ENCODE measurements at places on chromosomes 7 and 10.

DNA sequence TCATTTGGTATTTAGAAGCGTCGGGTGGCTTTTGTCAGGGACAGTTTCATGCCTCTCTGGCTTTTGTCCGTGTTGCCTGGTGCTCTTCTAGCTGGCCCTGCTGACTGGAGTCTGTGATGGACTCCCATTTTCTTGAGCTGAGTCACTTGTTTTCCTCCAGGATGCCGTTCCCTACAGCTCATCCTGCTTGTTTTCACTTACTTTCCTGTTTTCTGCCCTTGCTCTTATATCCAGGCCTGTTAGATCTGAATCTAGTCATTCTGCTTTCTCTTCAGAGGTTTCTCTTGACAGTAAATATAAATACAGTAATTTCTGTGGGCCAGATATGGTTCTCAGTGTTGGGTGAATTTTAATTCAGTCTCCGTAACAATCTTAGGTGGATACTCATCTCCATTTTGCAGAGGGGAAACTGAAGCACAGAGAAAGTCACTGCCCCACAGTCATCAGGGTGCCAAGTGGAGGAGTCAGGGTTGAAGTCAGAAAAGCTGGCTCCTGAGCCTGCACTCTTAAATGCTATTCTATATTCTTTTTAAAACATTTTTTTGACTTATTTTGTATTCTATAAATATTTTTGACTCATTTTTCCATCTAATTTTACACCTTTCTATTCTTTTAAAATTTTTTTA, 85.4 kb downstream of the CCNY start:
- DNase-seq: peak; percentile 62

- DNase-seq: no peak
These were observed 94.2 kb downstream of the NKX6-2 start for GRCh38 chr10:132691711-132692153.

DNA sequence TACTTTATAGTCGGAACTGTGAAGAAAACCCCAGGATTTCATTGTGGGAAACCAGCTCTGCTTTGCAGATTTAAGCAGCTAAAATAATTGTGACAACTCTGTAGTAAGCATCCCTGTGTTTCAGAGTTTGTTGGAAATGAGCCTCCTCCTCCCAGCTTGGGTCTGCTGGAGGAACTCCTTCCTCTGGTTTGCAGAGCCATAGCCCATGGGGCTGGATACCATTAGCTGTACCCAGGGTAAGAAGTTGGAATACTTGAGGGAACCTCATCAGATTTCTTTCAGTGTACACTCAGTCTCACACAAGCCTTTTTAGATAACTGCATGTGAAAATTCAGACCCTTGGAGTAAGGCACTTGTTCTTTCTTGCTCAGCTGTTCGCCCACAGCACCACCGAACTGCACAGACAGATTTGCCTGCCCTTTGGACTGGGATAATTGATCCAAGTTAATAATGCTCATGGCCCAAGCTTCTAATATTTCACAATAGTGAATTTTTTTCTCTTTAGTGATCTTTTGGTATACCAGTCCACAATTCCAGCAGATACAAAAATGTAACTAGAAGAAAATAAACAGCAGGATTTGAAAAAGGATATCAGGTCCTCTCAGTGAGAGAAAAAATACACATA, 467.4 kb upstream of the FZD8 start:
- no peak for DNase-seq

DNA sequence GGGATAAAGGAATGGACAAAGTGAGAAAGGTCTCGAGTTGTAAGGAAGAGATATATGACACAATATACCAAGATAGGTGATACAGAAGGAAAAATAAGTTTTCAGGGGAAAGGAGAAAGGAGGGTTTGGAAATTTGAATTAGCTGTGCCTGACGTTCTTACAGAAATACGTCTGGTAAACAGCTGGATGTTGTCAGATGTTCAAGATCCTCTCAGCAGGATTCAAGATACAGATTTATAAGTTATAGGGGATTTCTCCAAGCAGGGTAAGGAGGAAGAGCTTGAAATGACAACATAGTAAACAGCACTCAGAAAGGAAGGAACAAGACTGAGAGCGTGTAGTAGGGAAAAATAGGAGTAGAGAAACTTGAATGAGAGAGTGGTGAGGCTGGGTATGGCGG, 1184.1 kb downstream of the TYW1 start:
- DNase-seq: no peak

- no peak for DNase-seq
These were observed 20.6 kb downstream of the KLHDC10 start for GRCh38 chr7:130090745-130091532.

DNA sequence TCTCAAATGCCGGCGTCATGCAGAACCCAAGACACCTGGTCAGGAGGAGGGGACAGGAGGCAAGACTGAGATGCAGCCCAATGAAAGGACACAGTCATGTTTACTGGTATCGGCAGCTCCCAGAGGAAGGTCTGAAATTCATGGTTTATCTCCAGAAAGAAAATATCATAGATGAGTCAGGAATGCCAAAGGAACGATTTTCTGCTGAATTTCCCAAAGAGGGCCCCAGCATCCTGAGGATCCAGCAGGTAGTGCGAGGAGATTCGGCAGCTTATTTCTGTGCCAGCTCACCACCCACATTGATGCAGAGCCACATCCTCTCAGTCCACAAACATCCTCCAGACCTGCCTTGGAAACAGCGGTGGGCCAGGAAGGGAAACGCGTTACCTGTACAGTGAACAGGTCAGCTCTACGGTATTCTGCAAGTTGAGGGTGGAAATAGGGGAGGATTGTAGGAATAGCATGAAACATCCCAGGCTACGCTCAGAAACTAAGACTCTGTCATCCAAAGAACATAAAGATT, 133.1 kb upstream of the PRSS1 start:
- DNase-seq: no peak

- peak; percentile 1 for DNase-seq
These were observed 1126.4 kb upstream of the GHITM start for GRCh38 chr10:83012866-83013265.

DNA sequence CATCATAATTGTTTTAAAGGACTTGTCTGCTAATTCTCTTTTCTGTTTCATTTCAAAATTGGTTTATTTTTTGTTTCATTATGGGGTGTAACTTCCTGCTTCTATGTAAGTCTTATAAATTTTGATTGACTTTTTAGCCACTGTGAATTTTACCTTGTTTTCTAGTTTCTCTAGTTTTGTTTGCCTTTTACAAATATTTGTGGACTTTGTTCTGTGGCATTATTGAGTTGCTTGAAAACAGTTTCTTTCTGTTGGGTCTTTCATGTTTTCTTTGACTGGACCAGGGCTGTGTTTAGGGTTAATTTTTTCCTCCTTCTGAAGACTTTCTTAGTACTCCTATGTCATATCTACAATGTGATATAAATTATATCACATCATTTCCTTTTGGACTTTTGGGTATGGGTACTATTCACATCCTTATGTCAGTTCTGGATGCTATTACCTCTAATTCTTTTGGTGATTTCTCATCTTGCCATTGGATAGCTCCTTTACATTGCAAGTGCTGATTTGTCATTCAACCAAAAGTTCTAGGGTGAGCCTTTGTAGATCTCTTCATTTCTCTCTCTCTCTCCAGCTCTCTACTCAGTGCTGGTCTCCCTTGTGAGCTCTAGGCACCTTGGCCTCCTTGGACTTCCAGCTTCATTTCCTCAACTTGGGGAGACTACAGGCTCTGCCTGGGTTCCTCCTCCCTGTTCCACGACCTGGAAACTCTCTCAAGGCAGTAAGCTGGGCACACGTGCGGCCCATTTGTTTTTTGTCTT, 36.9 kb downstream of the MLLT10 start:
- no peak for DNase-seq

DNA sequence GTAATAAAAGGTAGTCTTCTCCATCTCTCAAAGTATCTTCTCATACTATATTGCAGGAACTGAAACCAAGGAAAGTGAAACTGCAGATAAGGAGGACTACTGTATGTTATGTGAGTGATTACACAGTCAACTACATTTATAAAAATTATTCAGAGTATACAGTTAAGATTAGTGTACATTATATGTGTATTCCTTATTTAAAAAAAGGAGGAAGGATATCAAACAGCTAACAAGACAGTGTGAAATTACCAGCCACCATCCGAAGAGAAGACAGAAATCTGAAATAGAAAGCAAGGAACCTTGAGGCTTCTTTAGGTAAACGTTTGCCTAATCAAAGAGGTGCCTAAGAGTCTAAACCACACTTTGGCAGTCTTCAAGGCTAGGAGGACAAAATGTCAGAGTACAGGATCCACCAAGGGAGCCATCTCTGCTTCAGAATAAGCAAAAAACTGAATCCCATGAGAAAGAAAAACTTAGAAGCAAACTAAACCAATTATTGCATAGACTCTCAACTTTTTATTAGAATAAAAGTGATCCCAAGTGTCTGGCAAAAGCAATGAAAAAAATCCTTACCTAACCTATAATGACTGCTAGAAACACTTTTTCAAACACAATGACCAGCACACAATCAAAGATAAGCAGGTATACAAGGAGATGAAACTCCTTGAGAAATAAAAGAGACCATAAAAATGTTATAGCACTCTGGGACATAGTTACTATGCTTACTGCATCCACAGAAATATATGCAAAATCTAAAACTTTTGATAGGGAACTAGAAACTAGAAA, 6.4 kb downstream of the USP6NL start:
- DNase-seq: no peak

DNA sequence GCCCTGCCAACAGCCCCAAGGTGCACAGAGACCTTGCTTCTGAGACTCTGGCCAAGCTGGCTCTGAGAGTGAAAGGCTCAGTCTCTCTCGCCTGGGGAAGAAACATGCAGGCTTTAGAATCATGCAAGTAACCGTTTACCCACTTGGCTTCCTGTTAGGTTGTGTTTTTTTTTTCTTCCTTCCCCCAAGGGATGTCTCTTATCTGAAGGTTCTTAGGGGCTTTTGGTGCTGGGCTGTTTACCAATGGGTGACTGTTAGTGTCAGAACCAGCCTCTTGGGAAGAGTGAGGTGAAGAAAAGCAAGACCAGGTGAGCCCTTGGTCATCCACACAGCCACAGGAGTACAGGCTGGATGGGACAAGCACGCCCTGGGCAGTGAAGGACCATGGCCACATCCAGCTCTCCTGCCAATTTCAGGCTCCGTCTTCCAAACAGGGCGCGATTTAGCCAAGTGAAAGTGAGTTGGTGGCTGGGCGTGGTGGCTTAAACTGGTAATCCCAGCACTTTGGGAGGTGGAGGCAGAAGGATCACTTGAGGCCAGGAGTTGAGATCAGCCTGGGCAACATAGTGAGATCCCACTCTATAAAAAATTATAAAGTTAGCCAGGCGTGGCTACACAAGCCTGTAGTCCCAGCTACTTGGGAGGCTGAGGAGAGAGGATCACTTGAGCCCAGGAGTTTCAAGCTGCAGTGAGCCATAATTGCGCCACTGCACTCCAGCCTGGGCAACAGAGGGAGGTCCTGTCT, 76.3 kb upstream of the CUX1 start:
- DNase-seq: no peak

GRCh38 chr7:149824748-149825566, 13.2 kb upstream of the ZNF862 start:
- DNase-seq: no peak

DNA sequence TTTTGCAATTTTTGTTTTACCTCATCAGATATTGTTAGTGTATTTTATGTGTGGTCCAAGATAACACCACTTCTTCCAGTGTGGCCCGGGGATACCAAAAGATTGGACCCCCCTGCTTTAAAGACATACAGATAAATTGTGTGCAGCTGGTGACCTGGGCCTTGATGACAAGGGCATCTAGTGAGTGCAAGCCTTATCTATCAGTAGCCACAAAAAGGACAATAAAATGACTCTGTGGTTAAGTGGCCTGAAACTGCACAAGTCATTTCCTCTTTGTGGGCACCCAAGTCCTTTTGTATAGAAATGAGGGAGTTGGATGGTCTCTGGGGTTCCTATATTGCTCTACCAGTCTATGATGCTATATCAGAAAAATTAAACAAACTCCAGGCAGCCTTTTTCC, 98.1 kb downstream of the PARD3 start:
- no peak for DNase-seq

- no peak for DNase-seq
These were observed 264.9 kb downstream of the SKIDA1 start for GRCh38 chr10:21260506-21261149.

- DNase-seq: no peak
These were observed 67.6 kb downstream of the DOCK1 start for GRCh38 chr10:126972635-126973414.

DNA sequence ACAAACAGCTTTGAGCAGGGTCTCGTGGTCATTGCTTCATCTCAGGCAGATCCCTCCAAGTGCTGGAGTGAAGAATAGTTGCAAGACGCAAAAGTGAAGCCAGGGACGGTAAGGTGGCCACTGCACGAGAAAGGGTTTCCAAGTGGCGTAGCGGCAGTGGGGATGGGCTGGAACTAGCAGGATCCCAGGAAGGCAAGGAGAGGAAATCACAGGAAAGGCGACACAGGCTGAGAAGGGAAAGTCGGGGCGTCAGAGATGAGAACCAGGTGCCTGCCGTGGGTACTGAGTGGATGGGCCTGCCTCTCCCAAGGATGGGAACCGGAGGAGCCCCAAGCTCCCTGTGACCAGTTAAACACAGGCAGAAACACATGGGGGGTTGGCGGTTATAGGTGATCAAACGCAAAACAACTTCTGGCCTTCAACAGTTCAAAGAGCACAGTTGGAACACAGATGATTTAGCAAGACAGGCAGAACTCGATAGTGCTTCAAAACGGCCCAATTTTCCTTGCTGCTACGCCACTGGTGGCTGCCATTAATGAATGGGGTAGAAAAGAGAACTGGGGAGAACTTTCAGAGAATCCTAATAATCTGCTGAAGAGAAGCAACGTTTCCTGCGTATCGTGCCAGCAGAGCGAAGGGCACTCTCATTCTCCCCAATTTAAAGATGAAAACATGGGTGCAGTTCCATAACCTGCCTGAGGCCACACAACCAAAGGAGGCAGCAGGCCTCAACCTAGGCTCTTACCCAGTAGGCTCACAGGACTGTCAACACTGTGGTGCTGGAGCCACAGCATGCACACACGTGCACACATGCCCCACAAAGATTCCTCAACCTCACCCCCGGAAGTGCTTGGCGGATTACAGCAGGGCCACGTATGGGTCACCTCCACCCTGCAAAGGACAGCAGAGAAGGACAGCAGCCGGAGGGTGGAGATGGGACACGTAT, 61.9 kb downstream of the MAD1L1 start:
- no peak for DNase-seq

- DNase-seq: no peak
These were observed 66.0 kb downstream of the IPMK start for GRCh38 chr10:58201704-58202103.

DNA sequence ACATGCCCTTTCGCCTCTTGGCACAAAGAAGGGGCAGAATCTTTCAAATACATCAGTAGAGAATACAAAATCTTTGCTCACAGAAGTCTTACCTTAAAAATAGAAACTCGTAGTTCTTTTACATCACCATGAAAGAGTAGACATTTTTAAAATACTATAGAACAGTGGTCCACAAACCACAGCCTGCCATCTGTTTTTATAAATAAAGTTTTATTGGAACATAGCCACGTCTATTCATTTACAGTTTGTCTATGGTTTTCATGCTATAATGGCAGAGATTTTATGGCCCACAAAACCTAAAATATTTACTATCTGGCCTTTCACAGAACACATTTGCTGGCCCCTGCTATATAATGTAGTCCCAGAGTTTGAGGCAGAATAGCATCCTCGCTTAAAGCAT, 46.1 kb upstream of the CABCOCO1 start:
- DNase-seq: no peak

- DNase-seq: no peak
These were observed 37.6 kb downstream of the EEPD1 start for GRCh38 chr7:36190447-36191291.
